ENCODE measurements at places on chromosomes 4 and X.

GRCh38 chr4:83837614-83838308 is 301.9 kb downstream of the GPAT3 start:
- no peak for DNase-seq

DNA sequence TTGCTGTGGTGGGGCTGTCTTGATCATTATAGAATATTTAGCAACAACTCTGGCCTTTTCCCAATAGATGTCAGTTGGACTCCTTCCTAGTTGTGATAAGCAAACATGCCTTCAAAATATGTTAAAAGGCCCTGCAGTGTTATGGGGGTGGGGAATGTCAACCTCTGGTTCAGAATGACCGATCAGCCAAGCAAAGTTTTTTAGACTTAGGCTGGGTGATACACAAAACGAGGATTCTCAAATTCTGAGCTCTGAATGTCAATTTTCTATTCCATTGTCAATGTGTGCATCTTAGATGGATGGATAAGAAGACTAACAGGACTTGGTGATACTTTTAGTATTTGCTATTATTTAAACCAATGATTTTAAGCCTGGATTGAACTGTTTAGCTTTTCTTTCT is 940.0 kb upstream of the GRIA3 start:
- no peak for DNase-seq

- DNase-seq, result no peak
Measured at GRCh38 chr4:2767046-2767704, 11.0 kb upstream of the TNIP2 start.

- no peak for DNase-seq
Measured at GRCh38 chrX:21781525-21781924, 23.6 kb upstream of the SMPX start.

DNA sequence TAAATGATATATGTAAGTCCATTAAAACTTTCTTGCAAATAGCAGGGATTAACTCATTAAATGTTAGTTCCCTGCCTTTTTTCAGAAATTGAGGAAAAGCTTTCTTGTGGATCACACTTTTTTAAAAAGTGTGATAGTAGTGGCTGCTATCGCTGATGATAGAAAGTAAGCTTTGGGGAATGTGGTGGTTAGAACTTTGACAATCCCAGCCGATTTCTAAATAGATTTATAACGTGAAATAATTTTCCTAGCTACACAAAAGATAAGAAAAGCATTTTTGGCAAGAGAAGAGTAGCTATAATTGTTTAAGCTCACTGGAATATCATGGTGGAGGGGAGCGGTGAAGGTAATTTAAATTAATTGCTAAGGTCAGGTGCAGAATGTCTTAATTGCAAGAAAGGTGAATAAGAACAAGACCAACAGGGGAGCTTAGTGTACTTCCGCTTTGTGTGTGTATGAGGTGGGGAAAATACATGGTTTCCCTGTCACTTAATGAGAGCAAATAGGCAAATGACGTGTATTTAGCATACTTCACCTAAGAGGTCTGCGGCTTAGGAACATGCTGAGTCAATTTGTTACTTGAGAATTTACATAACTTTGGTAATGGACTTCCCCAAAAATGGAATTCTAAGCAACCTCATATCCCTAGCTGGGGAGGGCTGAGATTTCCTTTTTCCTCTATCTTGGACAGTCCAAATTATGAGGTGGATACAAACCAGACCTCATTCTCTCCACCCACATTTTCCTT is 11.7 kb upstream of the IL21 start:
- no peak for DNase-seq

GRCh38 chrX:32141841-32142240 is 1069.5 kb downstream of the DMD start:
- no peak for DNase-seq

- no peak for DNase-seq
Measured at GRCh38 chr4:104294811-104295210, 199.9 kb downstream of the CXXC4 start.

DNA sequence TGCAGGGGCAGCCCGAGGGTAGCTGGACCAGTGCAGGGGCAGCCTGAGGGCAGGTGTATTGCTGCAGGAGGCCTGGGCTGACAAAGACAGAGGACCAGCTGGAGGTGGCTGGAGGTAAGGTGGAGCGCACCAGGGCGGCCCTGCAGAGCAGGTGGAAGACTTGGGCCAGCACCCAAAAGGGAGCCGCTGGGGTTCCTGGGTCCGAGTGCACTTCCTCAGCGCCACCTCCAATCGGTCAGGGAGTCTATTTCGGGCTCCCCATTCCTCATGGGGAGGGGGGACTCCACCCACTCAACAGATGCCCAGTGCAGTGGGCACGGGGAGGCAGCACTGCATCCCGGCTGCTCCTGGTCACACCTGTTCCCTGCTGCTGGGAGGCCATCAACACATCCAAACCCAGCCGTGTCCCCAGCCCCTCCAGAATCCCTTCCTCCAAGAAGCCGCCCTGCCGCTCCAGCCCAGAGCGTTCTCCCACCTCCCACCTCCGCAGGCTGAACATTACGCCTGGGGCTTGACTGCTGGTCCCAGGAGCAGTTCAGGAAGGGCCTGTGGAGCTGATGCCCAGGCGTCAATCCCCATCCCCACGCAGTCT is 1.5 kb downstream of the LRPAP1 start:
- DNase-seq, result no peak

DNA sequence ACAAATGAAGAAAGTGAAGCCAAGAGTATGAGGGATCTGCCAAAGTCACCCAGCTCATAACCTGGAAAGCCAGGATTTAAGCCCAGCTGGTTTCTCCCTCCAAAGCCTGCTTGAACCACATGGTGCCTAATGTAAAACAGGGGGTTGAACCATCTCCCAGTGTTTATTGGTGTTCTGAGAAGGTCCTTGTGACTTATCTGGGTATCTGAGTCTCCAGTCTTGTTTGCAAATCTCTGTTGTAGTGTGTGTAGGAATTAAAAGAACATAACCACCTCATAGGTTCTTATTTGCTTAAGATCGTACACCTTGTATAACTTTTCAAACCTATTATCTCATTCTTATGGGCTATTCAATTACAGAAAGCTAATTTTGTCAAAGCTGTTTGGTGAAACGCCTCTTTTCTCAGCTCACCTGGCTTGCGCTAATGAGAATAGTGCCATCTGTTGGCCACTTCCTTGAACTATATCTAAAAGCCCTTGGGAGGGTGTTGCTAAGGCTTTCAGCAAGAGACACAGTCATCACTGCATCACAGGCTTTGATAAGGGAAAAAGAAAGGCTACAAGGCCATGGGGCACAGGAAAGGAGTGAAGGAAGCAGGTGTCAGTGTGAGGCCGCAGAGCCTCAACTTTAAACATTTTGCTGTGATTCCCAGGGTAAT is 34.0 kb downstream of the ETDB start:
- DNase-seq, result no peak

DNA sequence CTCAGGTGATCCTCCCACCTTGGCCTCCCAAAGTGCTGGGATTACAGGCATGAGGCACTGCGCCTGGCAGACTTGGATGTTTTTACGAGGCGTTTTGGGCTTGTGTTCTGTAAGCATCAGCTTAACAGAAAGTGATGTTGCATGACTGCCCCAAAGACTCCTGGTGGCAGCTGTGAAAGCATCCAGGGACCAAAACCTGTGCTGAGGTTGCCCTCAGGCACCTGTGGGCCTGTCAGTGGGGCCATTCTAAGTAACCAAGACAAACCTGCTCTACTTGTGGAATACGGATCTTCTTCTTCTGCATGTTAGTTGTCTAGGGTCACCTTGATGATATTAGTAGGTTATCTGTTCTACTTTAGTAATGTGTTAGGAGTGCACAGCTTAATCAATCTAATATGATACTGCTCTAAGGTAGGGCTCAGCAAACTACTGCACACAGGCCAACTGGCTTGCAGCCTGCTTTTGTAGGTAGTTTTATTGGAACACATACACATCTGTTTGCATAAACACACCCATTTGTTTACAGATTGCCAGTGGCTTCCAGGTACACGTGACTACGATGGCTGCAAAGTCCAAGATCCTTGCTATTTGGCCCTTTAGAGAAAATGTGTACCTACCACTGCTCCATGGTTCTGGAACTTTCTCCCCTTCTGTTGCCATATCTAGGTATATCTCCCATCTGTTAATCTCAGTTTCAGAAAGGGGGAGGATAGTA is 136.7 kb downstream of the GPR143 start:
- DNase-seq, result no peak

GRCh38 chr4:63396269-63396668 is 1013.0 kb downstream of the TECRL start:
- DNase-seq, result no peak

GRCh38 chr4:151420250-151420807 is 11.4 kb downstream of the FHIP1A start:
- no peak for DNase-seq
